Esophagus mucosa (tissue), 1 donor: ENCODE measurements at places on chromosomes 2 and 18.

DNA sequence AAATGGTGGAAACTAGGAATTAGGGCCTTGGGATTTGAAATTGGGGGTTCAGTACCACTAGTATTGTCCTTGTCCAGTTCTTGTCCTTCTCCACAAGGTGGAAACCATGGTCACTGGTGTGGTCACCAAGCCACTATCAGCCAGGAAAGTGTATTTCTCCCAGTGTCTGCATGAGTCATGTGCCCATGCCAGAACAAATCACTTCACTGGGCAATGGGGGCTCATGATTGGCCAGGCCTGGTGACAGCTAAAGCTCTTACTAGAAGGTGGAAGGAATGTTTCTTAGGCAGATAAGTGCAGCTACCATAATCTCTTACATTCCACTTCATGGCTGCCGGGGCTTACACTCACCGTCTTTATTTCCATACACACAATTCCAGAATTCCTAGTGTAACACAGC lies 124.8 kb upstream of the TACR1 start:
- no peak for ATAC-seq

- ATAC-seq: no peak
These were observed 110.9 kb downstream of the FTCDNL1 start for GRCh38 chr2:199740111-199740428.

DNA sequence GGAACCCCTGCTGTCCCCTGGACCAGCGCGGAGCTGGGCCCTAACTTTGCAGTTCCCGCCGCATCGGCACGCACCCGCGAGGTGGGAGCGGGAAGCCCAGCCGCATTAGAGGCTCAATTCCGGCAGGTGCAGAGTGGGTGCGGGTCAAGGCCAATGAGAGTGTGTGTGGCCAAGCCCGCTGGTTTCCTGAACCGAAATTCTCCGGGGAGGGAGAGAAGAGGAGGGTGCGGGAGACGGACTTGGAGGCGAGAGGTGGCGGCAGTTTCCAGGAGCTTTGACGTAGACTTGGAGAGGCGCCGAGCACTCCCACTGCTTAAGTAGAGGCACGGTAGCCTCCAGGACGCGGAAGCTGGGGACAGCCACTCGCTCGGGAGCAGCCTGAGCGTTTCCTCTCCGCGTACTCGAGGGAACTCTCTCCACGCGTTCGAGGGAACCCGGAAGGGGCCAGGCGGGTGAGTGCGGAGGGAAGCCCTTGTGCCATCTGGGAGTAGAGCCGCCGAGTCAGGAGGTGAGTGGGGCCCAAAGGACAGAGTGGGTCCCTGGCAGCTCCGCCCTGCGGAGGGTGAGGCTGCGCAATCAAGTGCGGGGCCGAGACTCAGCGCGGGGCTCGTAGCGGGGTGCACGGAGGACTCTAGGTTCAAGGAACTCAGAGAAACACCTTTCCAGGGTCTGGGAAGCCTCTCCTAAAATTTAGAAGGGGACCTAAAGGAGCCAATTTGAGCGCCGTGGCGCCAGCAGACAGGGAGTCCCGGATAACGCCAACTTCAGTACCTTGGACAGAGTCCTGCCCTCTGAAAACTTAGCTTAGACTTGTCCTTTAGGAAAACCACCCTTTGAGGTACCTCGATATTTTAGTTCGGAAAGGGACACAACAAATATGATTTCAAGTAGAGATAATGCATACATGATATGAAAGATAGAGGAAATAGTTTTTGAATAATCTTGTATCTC lies at the start of gene FAM237A:
TSS of gene FAM237A (plus strand) at position 413 of the 951 bp plus-strand sequence. CDS start 1,750 bp downstream, outside the sequence.
- ATAC-seq: peak; percentile 44

- no peak for ATAC-seq
These were observed 12.9 kb downstream of the ADCY3 start for GRCh38 chr2:24907116-24907515.

- ATAC-seq: no peak
These were observed 981 bp downstream of the C2orf66 start for GRCh38 chr2:196808083-196808665.

DNA sequence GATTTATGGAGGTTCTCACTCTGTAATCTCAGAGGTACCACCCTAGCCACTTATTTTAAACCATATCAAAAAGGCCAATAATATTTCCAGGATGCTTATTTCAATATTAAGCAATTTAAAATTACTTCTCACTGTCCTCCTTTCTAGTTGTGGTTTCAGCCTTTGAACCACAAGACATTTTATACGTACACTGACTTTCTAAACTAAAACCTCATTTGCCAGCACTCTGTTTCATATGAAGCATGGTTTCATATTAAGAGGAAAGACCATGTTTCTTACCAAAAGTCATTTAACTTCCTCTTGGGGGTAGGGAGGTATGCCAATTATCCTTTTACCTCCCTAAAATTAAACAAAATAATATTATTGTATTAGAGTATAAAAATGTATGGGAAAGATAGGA lies 399.8 kb downstream of the CDH7 start:
- ATAC-seq: no peak

DNA sequence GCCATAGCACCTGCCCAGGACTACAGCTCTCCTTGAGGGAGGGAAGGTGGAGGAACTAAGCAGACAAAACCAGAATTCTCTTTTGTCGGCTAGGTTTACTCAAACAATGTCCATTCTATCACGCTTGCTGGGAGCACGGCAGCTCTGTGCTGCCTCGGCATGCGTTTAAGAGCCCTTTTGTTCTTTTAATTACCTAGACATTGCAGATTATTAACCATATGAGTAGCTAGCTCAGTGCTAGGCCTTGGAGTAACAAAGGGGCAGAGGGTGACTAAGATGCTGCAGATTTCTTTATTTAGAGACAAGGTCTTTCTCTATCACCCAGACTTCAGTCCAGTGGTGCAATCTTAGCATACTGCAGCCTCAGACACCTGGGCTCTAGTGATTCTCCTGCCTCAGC lies 11.1 kb downstream of the MSGN1 start:
- peak; percentile 55 for ATAC-seq

GRCh38 chr2:118048401-118048800 lies 34.5 kb upstream of the CCDC93 start:
- ATAC-seq: no peak

GRCh38 chr18:47397671-47398319 lies 146.3 kb upstream of the SKOR2 start:
- ATAC-seq: no peak

GRCh38 chr18:3625742-3626091 lies 175.7 kb downstream of the TGIF1 start:
- no peak for ATAC-seq

DNA sequence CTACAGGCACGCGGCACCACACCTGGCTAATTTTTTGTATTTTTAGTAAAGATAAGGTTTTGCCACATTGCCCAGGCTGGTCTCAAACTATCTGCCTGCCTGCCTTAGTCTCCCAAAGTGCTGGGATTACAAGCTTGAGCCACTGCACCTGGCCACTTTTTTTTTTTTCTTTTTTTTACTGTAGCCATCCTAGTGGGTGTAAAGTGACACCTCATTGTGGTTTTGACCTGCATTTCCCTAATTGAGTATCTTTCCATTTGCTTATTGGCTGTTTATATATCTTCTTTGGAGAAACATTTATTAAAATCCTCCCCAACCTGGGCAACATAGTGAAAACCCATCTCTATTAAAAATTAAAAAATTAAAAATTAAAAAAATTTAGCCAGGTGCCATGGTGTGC lies 12.0 kb downstream of the PCBP1 start:
- no peak for ATAC-seq

DNA sequence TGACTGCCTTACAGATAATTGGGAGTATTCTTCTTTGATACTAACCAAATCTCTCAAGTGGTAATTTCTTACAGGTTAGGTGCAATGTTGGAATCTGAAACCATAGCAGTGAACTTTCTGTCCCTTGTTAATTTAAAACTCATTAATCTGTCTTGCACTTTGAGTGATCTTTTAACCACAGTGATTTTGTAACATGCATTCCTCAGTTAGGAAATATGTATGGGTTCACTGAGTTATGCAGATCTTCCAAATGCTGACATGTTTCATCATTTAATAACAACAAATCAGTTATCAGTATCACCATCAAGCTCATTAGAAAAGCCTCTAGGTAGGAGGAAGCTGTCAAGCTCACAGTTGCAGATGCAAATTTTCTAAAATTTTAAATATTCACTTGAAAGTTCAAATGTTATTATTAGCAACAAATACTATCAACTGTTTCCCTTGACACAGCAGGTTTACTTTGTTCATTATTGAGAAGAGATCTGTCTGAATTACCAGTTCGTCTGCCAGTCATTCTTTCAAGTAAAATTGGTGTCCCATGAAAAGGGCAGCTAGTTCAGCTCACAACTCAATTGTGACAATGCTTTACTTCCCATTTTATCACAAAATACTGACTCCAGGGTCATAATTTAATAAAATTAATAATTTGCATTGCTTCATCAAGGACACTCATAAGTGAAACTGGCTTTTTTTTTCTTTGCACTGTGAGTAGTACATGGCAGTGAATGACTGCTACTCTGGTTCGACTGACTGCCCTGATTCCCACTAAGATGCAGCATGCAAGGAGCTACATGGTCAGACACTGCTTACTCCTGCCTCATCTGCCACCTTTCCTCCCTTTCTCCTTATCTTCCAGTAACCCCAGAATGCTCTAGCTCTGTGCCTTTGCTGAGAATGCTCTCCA lies 31.6 kb downstream of the SUCLG1 start:
- ATAC-seq: no peak

- ATAC-seq: no peak
These were observed 6.5 kb upstream of the DUSP2 start for GRCh38 chr2:96151595-96152303.

GRCh38 chr18:14747513-14748474 lies at the start of gene ANKRD30B:
Gene ANKRD30B, plus strand, starts transcription at chr18:14748172. Its CDS starts 248 bp downstream, at chr18:14748420.
- ATAC-seq: no peak
